ENCODE measurements at places on chromosomes 13 and 19. TPM values are rescaled to one million over a fixed set of nuclear protein-coding genes. Genes with fewer than 3 reads are reported as not detected.

The RASIP1 gene
- 2.7 TPM for total RNA-seq

The CALR3 gene
- total RNA-seq = not detected

The AMER2 gene
- 0.43 TPM for total RNA-seq

The ACP5 gene
- total RNA-seq = 0.79 TPM

The VSTM2B gene
- not detected for total RNA-seq

The SLAIN1 gene
- not detected for total RNA-seq

The ZSCAN4 gene
- 0.39 TPM for total RNA-seq

The ARID3A gene
- 177 TPM for total RNA-seq

The KCTD12 gene
- 22.1 TPM for total RNA-seq

Measured in placental epithelial cell (primary cell).